ENCODE measurements at places on chromosomes 6 and 20.

- DNase-seq: no peak
These were observed 231.6 kb downstream of the THBS2 start for GRCh38 chr6:169022079-169022478.

GRCh38 chr6:78580923-78581322 lies 286.4 kb upstream of the IRAK1BP1 start:
- DNase-seq: no peak

GRCh38 chr20:33900521-33901131 lies 89.5 kb downstream of the CHMP4B start:
- DNase-seq: no peak

DNA sequence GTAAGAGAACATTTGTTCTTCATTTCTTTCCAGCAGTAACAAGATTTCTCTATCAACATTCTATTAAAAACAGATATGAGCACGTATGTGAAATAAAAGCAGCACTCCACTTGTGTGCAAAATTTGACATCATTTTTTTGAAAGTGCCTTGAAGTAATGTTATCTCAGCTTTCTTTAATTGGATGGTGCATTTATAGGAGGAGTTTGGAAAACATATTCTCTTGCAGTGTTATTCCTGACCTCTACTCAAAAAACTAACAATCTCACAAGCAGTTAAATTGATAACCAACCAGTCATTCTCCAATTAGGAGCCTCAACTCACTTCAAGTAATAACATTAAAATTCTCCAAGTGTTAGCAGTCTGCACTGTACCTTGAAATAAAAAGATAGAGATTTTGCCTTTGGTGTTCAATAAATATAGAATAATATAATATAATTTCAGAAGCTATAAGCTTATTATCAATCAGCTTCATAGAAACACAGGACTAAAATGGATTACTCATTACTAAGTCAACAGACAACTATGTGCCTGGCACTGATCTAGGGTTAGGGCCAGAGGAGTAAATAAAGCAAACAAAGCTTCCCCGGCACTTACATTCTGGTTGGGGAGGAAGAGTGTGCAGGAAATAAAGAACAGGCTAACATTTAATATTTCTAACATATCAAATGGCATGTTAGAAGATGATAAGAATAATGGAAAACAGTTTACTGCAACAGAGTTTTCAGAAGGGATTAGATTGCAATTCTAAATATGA lies 149.0 kb upstream of the SGK1 start:
- no peak for DNase-seq

- no peak for DNase-seq
These were observed 135.1 kb downstream of the PLG start for GRCh38 chr6:160837146-160837545.

- DNase-seq: no peak
These were observed 169.5 kb upstream of the HDAC2 start for GRCh38 chr6:114140416-114140815.

GRCh38 chr6:144285798-144286502 lies 815 bp downstream of the UTRN start:
- peak; percentile 35 for DNase-seq

DNA sequence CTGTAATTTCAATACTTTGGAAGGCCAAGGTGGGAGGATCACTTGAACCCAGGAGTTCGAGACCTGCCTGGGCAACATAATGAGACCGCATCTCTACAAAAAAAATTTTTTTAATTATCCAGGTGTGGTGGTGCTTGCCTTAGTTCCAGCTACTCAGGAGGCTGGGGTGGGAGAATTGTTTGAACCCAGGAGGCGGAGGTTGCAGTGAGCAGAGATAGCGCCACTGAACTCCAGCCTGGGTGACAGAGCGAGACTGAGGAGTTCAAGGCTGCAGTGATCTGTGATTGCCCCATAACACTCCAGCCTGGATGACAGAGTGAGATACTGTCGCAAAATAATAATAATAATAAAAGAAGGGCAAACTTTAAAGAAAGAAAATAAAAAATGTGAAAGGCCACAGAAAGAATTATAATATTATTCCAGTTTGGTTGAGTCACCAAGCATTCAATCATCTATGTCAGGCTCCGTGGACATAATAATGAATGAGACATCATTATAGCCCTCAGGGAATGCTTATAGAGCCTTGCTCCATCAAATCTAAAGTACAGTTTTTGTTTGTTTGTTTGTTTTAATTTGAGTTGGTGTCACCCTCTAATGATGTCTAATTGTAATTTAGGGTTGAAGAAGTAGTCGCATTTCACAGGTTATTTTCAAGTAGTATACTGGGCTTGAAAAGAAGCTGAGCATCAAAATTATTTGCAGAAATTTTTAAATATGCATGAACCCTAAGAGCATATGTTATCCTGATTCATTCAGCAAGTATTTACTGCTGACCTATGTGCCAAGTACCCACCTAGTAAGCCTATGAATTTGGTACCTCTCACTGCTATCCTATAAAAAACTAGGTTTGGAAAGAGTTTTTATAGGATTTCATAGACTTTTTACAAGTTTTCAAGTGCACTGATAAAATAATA lies 15.1 kb downstream of the GLYATL3 start:
- DNase-seq: no peak

- DNase-seq: no peak
These were observed 381.6 kb downstream of the GJA1 start for GRCh38 chr6:121816906-121817540.

DNA sequence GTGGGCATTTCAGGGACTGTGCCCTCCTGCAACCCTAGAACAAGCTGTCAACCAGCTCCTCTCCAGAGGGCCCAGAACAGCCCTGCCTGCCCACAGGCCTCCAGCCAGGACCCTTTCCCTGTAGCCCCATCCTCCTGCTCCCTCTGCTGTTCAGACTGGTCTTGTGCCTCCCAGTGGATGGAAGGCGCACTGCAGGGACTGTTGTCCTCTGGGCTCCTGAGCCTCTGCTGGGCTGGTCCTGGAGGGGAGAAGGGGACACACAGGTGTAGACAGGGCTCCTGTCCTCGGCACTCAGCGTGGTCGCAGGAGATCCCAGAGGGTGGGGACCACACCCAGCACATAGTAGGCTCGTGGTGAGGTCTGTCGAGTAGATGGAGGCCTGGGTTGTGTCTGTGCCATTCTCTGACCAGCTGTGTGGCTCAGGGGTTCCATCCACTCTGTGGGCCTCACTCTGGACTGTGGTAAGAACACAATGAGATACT lies 11.5 kb downstream of the ITPR3 start:
- DNase-seq: peak; percentile 75

GRCh38 chr6:133621751-133622150 lies 267.2 kb upstream of the TCF21 start:
- DNase-seq: no peak

GRCh38 chr6:16267428-16268263 lies 29.3 kb downstream of the GMPR start:
- no peak for DNase-seq

DNA sequence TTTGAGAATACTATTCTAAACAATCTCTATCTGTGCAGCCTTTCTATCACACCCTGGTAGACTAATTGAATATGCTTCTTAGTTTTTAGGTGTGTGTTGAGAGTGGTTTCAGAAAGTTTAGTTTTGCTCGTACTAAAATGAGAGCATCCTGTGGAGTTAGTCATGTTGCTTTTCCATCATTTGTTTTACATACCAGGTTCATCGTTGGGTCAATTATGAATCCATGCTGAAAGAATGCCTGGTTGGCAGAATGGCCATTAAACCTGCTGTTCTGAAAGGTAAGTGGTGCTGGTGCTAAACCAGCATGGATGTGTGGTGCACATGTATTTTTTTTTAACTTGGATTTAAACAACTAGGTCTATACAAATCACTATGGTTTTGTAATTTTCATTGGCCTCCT lies 49.3 kb downstream of the CYB5R4 start:
- no peak for DNase-seq

GRCh38 chr6:38459291-38459690 lies 180.4 kb downstream of the BTBD9 start:
- no peak for DNase-seq

DNA sequence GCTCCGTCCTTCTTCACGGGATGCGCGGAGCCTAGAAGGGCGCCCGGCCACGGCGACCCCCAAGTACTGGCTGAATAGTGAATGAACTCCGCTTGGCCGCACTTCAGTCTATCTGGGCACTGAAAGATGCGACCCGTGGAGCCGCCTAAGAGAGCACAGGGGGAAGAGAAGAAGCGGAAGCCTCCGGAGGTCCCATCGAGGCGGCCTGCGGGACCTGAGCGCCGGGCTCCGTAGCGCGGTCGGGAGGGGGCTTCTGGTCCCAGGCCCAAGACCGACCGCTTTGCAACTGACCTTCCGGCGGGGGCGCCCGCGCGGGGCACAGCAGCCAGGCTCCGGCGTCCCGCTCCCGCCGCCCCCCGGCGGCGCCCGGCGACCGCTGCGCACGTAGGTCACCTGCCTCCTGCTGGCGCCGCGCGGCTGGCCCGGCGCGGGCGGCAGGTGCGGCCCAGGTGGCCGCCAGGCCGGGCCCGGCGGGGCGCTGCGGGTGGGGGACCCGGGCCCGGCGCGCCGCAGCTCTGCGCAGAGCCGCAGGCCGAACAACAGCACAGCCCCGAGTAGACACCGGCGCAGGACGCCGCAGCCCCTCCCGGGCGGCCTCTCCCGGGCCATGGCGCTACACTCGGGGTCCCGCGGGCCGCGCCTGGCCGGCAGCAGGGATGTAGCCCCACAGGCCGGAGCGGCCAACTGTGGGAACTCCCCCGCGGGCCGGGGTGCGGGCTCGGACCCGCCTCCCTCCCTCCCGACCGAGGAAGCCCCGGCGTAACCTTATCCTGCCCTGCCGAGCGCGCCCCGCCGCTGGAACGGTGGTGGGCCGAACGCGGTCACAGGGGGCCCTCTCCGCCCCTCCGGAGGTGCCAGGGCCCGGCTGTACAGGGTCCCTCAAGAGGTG lies at the start of gene METTL24:
Gene METTL24 (minus strand): TSS at position 686 of the 889 bp plus-strand sequence. CDS start 77 bp downstream, at position 609.
- peak; percentile 5 for DNase-seq

DNA sequence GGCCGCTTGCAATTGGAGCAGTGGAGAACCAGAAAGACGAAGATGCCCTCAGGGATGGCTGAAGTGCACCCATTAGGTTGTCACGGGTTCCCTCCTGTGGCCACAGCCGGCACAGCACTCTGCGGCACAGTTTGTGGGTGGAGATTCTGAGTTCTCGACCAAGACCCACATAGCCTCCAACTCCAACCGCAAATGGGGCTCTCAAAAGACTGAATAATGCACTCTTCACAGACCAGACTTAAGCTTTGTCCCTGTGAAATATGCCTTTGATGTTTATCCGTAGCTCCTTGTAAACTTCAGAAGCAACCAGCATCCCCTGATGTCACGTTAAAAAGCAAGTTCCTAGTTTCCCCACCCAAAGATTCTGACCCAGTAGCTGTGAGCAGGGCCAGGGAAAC lies 934 bp upstream of the CST9 start:
- peak; percentile 81 for DNase-seq

DNA sequence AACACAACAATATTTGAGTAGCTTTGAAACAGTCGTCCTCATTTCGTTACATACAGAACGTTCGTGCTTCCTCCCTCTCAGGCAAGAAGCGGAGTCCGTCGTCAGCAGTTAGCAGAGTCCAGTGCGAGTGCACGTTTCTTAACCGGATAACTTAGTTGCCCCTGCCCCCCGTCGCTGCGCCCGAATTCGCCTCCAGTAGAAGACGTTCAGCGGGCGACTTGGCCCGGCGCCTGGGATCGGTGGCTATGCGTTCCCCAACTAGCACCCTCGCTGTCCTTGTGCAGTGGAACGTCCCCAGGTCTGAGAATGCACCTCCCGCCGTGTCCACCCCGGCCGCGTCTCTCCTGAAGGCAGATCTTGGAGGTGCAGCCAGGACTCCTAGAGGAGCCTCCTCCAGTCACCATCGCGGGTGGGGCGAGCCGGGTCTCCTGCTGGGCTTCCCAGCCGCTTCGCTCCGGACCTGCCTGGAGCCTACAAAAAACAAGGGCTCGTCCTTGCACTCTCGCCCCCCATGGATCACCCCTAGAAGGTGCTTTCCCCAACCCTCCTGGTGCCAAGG lies 910 bp upstream of the PCSK2 start:
- DNase-seq: no peak
